ENCODE measurements at places on chromosomes 13 and 19.
A peak's percentile ranks its signal among the peaks of the same experiment; 100 is the strongest.

DNA sequence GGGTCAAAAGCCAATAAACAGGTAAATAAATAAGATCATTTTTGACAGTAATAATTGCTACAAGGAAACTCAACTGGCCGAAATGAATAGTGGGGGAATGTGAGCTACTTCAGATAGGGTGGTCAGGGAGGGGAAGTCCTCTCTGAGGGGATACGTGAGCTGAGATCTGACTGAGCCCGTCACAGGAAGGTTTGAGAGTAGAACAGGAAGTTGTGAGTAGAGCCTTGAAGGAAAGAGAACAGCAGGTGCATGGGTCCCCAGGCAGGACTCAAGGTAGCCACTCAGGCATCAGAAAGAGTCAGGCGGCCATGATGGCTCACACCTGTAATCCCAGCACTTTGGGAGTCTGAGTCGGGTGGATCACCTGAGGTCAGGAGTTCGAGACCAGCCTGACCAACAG lies 6.3 kb downstream of the IRGQ start:
- DNase-seq = no peak

GRCh38 chr13:25662516-25662915 lies 290.7 kb downstream of the ATP8A2 start:
- no peak for DNase-seq

DNA sequence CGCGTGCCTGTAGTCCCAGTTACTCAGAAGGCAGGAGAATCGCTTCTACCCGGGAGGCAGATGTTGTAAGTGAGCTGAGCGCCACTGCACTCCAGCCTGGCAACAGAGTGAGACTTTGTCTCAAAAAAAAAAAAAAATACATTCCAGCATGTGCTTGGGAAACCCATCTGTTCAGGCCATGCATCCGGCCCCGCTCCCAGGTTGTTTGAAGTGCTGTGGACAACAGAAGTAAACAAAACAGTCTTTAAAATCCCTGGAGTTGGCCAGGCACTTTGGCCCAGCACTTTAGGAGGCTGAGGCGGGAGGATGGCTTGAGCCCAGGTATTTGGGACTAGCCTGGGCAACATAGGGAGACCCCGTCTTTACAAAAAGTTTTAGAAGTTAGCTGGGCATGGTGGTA lies 3.2 kb upstream of the PTPRS start:
- no peak for DNase-seq

DNA sequence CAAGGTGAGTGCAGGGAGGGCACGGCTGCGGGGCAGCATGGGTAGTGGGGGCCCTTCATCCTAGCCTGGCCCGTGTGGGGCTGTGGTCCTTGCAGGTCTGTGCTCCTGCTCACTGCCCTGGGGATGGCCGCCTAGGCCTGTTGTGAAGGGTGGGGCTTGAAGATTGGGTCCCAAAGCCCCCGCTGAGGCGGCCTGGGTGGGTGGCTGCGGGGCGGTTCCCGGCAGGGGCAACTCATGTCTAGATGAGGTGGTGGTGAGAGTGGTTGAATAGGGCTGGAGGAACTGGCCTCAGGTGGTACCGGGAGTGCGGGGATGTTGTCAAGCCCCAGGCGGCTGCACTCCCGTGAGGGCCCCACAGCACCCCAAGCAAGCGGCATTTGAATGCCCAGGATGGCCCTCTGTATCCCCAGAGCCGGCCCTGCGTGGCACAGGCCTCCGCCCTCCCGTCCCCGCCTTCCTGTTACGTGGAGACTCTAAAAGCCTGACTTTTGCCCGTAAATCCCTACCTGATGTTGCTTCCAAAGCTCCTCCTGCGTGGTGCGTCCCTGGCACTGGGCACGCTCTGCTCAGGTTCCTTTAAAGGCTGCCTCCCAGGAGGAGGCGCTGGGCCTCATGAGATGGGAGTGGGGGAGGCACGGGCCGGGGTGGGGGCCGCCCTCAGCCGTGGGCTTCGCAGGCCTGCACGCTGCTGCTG lies 15.0 kb downstream of the SPPL2B start:
- no peak for DNase-seq

- peak; percentile 75 for DNase-seq
Observed at GRCh38 chr19:7636691-7637373, at the start of gene STXBP2. Gene STXBP2 (plus strand): TSS chr19:7637110. CDS start chr19:7637150, 40 bp downstream.

DNA sequence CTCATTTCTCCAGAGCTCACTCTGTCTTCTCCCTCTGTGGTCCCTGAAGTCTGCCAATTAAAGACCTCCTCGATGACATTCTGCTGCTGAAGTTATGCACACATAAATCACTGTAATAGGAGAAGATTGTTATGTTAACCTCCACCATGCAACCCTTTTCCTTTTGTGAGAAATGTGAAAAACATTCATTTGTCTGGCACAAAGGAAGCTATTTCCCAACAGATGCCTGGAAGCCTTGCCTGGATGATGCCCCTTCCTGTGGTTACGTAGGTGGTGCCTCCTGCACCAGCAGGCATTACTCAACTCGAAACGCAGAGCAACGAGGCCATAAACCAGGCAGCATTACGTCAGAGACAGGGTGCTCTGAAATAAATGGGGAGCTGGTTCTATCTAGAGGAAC lies 327.4 kb upstream of the ZNF507 start:
- no peak for DNase-seq

- DNase-seq = peak; percentile 78
Observed at GRCh38 chr13:104773775-104774174, 1707.6 kb upstream of the SLC10A2 start.

- no peak for DNase-seq
Observed at GRCh38 chr19:1521636-1522035, 2.2 kb upstream of the PLK5 start.

DNA sequence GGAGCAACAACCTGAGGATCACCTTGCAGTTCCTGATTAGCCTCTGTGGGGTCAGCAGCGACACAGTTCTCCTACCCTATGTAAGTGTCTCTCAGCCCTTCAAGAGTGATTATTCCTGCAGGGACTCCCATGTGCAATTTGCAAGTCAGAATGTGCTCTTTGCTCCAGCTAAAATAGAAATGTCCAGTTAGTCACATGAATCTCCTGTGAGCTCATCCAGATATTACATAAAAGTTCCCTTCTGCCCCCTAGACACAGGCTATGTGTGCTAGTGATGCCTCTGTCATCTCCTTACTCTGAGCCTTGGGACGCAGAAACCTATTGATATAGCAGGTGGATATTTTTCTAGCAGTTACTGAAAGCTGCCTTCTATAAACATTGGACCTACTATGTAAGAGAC lies 105.5 kb downstream of the ZAR1L start:
- no peak for DNase-seq

DNA sequence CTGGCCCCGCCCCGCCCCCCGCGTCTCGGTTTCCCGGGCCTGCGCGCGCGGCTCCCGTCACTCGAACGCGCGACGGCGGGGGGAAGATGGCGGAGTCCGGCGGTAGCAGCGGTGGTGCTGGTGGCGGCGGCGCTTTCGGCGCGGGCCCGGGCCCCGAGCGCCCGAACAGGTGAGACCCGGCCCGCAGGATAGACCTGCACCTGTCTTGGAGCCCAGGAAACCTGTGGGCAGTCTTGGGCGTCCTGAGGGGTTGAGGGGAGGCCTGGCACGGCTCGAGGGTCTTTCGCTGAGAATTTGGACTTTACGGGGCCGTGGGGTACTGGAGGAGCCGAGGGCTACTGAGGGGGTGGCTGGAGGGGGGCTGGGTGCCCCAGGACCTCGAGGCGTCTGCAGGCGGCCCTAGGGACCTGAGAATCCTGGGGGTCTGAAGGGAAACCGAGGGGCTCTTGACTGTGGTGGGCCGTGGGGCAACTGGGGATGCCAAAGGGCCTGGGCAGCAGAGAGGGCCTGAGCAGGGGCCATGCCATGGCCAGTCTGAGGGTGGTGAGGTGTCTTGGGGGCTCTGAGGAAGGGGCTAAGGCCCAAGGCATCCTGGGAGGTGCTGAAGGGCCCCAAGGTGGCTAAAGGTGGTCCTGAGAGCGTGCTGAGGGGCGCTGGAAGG lies at the start of gene KLHL26:
Gene KLHL26, plus strand, starts transcription at position 60 of the 661 bp plus-strand sequence. Its CDS starts 27 bp downstream, at position 87.
- DNase-seq = no peak

DNA sequence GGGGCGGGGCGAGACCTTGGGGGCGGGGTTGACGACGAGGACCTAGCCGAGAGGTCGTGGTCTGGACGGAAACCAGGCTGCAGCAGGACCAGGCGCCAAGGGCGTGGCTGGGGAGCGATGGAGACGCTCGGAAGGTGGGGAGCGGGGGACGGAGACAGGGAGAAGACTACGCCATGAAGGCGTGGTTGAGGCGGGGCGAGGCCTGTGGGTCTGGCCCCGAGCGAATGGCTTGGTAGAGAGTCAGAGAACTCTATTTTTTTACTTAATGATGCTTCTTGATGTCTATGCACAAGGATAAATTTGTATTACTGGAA lies 674 bp upstream of the FBXL12 start:
- peak; percentile 98 for DNase-seq

DNA sequence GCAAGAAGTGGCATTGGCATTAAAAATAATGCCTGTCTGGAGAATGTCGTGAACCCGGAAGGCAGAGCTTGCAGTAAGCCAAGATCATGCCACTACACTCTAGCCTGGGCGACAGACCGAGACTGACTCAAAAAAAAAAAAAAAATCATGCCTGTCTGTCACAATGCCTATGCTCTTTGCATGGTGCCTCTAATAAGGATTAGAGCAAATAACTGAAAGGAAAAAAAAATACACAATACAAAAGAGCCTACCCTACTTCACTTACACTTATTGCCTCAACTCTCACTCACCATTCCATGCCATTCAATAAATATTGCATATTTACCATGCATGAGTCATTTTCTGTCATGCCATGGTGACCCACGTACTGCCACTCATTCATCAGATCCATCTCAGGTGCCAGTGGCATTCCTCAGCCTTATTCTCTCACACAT lies 49.1 kb downstream of the TBC1D4 start:
- DNase-seq = no peak

- DNase-seq = no peak
Observed at GRCh38 chr19:342801-343421, 1.7 kb downstream of the MIER2 start.

- no peak for DNase-seq
Observed at GRCh38 chr19:34482380-34483250, 1.1 kb downstream of the WTIP start.

DNA sequence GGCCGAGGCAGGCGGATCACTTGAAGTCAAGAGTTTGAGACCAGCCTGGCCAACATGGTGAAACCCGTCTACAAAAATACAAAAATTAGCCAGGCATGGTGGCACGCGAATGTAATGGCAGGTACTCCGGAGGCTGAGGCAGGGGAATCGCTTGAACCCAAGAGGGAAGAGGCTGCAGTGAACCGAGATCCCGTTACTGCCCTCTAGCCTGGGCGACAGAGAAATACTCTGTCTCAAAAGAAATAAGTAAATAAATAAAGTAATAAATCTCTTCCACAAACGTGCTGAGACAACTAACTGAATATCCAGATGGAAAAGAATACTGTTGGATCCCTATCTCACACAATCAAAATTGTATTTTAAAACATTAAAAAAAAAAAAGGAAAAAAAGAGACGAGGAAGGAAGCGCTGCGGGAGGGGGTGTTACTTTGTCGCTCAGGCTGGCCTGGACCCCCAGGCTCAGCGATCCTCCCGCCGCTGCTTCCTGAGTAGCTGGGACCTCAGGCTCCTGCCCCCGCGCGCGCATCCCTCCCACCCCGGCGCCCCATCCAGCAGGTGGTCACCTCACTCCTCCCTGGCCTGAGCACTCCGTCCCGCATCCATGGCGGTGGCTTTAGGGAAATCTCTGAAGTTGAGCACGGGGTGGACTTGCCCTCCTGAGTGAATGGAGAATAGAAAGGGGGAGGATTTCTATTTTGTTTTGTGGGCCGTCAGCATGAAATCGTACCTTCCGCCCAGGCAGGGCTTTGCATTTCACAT lies 628 bp upstream of the ZNF813 start:
- no peak for DNase-seq

DNA sequence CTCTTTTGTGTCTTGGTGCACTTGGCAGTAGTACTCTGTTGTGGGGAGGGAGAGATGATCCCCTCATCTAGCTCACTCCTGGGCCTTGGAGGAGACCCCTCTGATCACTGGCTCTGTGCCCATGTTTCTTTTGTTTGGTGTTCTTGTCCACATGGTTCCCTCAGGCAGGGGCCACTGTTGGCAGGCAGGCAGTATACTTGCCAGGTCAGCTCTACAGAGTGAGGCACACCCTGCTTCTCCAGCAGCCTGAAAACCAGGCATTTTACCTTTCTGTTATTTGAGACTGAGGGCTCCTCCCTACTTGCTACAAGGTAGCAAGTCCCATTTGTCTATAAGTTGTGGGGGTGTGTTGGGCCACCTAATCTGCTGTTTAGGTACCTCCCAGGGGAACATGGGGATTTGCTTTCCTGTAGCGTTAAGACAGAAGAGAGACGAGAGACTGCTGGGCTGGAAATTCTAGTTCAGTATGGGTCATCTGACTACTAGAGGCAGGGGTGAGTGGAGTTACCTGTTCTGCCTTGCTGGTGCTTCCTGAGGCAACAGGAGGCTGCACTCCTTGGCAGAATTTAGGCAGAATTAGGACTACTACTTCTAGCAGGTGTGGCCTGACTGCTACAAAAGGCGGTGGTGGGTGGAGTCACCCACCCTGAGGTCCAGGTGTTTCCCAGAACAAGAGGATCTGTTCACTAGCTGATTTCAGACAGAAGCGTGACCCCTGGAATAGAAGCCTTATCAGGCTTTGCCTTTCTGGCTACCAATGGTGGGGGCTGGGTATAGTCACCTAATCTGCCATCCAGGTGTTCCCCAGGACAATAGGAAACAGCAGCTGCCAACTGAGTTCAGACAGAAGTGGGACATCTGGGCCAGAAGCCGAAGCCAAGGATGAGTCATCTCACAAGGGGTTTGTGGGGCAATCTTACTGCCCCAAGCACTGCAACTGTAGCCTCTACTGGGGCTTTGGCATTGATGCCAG lies 843.0 kb upstream of the ATXN8OS start:
- peak; percentile 38 for DNase-seq

DNA sequence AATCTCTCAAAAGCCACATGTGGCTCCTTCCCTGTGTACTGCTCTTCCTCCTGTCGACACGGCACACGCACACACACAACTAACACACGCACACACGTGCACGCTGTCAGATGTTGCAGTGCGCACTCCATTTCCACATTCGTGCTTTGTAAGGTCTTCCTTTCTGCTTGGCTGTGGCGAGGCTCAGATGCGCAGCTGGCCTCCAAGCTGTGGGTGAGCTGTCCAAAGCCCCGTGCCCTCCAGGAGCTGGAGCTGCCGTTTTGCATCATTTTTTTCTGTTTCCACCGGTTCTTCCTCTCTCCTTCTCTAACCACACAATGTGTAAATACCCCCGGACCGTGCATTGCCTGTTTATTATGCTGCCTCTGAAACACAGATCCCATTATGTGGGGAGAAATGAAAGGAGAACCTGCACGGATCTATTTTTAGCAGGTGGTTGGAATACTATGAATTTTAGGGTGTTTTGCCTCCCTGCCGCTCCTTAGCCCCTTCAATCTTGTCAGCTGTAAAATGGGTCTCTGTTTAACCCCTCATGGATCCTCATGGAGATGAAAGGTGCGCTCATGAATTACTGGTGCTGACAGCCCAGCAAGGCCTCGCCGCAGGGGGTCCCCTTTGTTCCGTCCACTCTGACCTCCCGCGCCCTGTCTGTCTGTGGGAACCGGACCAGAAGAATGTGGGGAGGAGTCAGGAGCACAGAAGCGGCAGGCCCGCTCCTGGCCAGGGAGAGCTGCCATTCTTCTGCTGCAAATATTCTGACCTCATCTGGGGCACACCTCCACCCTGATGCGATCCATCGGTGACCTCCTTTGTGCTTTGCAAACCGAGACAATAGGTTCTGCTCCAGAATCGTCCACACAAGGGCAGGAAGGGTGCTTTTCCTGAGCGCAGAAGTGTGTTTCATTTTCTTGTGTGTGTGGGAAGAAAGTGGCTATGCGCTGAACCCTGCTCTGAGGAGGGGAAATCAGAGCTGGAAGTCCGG lies 137.7 kb downstream of the SOX1 start:
- no peak for DNase-seq

- DNase-seq = no peak
Observed at GRCh38 chr13:114114006-114114640, 18.3 kb downstream of the RASA3 start.

Data from NCI-H510A treated with DMSO at 0.1 percent for 48 hours (cell line).